ENCODE measurements at places on chromosomes 16 and 17.

DNA sequence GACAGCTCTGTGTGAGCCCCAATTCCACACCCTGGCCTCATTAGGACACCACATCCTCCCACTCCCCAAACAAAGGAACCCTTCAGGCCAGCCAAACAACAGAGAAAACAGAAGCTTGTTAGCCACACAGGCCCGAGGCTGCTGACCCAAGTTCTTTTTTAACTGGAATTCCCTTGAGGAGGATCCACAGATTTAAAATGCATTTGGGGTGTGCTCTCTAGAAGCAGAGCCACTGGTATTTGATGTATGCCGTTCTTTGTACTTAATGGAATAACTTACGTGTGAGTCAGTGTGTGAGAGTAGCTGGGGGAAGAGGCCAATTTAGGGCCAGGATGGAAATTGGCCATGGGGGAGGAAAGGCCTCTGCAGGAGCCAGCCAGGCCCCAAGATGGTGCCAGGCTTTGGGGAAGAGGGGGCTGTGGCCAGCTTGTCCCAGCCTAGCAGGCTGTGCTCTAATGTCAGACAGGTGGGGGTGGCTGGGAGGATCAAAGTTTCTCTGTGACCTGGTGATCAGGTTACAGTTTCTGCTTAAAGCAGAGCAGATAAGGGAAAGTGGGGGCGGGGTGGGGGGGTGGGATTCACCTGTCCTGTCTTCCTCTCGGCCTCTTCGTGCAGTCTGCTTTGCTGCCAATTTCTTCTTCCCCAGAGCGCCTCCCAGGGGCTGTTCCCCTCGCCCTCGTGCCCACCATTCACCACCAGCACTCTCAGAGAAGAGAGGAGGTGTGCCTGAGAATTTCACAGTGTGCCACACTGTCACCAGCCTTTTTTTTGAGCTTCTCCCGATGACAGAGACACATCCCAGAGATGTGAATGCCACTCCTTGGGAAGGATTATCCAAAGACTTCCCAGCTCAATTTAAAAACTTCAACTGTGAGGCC is 50.8 kb downstream of the TOM1L2 start:
- DNase-seq: peak; percentile 82

GRCh38 chr16:49834531-49835151 is 21.3 kb downstream of the ZNF423 start:
- no peak for DNase-seq

- no peak for DNase-seq
Observed at GRCh38 chr17:3723188-3723555, 531 bp upstream of the HASPIN start.

- no peak for DNase-seq
Observed at GRCh38 chr16:20871258-20871657, 28.9 kb downstream of the DCUN1D3 start.

- DNase-seq: no peak
Observed at GRCh38 chr17:35407531-35407930, 24.8 kb downstream of the SLFN12 start.

DNA sequence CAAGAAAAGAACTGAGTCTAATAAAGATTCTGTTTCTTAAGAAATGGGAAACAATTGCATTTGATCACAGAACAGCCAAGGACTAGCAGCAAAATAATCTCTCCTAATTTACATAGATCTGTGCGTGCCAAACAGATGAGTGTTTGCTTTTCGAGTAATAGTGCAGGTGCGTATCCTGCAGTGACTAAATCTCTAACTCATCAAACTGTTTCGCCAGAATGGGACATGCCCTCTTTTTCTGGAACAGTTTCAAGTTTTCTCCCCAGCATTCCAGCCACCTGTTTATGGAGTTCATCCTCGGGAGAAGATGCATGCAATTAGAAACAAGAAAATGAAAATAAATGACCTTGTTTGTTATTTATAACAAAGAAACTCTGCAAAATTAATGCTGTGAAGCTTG is 5.7 kb upstream of the TOX3 start:
- peak; percentile 57 for DNase-seq
